CD4-positive, alpha-beta T cell (primary cell): ENCODE measurements at places on chromosomes 4 and X.

- DNase-seq = no peak
These were observed 479.5 kb upstream of the FAM47C start for GRCh38 chrX:36528661-36529060.

- no peak for DNase-seq
These were observed 1365.8 kb upstream of the DIAPH2 start for GRCh38 chrX:95318882-95319281.

DNA sequence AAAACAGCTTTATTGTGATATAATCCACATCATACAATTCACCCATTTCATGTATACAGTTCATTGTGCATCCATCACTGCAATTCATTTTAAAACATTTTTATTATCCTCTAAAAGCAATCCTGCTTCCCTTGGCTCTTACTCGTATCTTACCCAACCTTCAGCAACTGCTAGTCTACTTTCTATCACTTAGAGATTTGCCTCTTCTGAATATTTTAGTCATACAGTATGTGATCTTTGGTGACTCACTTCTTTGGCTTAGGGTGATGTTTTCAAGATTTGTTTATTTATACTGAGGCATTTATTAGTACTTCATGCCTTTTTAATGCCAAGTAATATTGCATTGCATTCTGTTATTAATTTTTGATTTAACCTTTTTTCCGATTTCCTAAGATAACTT is 15.0 kb upstream of the MSMO1 start:
- DNase-seq = no peak

DNA sequence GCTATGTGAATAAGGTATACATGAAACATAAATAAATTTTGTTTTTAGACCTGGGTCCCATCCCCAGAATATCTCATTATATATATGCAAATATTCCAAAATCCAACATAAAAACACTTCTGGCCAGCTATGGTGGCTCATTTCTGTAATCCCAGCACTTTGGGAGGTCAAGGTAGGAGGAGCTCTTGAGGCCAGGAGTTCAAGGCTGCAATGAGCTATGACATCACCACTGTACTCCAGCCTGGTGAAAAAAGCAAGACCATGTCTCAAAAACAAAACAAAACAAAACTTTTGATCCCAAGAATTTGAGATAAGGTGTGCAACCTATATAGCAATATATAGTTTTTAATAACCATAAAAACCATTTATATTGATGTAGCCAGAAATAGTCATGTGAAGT is 5.4 kb upstream of the ADGRA3 start:
- DNase-seq = no peak

DNA sequence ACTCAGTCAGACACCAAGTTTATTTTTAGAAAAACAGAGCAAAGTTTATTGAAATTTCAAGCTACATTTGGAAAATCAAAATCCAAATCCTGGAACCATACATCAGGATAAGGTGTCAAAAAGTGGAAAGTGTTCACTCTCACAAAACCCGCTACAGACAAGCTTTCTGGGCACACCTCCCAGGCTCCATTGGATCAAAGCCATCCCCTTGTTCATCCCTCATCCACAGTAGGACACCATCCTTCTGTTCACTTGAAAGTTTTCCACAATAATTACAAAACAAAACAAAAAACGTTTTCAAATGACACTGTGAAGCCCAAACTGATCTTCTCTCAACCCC is 62.4 kb downstream of the TSC22D3 start:
- no peak for DNase-seq

DNA sequence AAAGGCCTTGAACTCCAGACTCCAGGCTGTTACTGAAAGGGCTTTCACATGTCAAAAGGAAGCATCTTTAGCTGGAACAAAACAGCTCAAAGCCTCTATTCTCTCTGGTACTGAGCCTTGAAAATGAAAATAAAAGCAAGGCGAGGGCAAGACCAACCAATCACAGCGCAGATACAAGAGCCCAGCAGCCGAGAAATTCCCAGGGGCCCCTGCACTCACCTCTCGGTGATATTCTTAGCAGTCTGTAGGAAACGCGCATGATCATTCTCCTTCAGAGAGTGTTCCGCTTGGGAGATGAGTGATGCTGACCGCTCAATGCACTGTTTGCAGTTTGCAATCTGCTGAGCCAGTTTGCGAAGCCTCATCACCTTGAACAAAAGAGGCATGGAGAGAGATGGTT is 138.1 kb downstream of the MID1 start:
- DNase-seq = no peak

DNA sequence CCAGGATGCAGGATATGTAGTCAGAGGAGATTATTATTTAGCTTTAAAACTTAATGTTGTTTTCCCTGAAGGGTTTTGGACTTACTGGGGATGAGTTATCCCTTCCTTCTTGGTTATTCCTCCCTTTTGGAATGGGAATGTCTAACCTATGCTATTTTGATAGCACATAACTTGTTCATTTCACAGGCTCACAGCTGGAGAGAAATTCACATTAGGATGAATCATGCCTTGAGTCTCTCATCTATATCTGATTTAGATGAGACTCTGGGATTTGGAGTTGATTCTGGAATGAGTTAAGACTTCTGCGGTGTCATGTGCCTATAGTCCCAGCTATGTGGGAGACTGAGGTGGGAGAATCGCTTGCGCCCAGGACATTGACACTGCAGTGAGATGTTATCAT is 81.1 kb downstream of the ATP11C start:
- DNase-seq = no peak

GRCh38 chr4:70607334-70607853 is 15.3 kb downstream of the AMBN start:
- DNase-seq = no peak

DNA sequence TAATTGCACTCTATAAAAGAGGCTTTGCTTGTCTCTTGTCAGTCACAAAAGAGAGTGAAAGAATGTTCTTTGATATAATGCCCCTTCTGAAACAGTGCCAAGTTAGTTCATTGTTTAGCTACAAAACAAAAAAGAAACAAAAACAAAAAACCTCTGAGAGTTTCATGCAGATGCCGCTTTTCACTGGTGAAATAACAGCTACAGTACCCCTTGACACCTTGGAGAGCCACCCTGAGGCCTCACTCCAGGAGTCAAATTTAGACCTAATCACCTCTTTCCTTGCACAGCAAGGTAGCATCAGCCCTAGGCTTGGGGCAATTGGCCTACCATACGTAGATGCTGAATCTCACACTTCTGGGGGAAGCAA is 185.2 kb downstream of the UNC5C start:
- DNase-seq = no peak

DNA sequence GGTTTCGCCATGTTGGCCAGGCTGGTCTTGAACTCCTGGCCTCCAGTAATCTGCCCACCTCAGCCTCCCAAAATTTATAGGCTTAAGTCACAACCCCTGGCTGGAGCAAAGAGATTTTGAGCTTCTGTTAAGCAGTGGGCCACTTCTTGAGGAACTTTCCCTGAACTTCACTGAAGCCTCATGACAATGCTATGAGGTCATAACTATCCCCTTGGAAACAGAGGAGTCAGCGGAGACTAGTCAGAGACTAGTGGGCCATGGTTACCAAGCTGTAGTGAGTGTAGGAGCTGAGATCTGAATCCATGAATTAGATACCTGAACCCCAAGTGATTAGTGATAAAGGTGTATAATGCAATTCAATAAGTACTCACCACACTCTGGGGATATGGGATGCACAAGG is 145.1 kb upstream of the MSX1 start:
- DNase-seq = no peak

- DNase-seq = no peak
These were observed 292.3 kb upstream of the FSTL5 start for GRCh38 chr4:162456106-162456505.

DNA sequence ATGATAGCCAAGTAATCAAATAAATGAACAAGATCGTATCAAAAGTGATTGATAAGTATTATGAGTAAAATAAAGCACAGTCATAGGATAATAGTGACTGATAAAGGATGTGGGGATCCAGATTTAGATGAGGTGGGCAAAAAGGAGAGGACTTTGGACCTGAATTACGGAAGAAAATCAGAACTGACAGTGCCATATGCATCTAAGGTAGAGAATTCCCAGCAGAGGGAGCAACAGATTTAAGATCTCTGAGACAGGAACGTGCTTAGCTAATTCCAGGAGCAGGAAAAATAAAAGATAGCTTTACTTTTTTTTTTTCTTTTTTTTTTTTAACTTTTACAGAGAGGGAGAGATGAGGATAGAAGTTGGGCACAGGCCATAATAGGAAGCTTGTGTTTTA is 189.9 kb downstream of the NWD2 start:
- DNase-seq = no peak

- DNase-seq = no peak
These were observed 4.7 kb downstream of the NKX1-1 start for GRCh38 chr4:1401409-1402020.

DNA sequence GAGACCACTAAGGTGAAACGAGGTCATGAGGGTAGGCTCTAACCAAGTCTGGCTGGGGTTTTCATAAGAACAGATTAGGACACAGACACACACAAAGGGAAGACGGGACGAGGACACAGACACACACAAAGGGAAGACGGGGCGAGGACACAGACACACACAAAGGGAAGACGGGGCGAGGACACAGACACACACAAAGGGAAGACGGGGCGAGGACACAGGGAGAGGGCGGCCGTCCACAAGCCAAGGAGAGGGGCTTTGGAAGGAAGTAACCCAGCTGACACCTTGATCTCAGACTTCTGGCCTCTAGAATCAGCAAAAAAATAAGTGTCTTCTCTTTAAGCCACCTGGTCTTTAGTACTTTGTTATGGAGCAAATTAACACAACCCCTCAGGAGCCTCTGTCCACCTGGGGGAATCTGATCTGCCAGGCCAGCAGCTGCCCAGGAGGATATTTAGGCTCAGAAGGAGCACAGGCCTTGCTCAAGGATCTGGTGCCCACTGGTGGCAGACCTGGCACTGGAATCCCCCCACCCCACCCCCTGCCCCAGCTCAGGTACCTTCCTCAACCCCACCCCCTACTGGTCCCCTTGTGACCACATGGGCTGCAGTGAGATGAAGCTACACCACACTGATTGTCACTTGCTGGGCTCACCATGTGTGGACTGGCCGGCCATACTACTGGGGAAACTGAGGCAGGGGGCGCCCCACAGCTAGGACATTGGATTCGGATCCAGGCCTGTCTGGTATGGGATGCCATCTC is 2.8 kb downstream of the ABLIM2 start:
- DNase-seq = no peak

DNA sequence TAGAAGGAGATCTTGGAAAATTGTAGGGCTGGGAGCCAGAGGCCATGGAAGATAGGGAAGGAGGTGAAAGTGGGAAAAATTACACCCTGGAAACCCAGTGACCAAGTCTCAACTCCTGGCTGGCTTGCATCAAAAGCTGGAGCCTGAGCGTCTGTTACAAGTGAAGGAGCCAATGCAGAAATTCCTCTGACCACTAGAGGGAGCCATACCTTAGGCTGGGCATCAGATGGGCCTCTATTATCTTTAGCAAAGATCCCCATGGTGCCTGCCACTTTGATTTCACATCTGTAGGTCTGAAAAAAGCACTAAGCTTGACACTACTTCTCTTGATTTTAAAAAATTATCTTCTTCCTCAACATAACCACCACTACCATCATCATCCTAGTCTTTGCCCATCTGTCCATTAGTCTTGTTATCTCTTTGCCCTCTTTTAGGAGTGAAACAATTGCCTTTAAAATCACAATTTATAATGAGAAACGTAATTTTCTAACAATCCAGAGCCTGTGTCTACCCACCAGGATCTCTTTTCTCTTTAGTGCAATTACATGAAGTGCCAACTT is 62.9 kb downstream of the ANAPC4 start:
- DNase-seq = no peak

- DNase-seq = no peak
These were observed 92.2 kb upstream of the GATB start for GRCh38 chr4:151853034-151853433.

DNA sequence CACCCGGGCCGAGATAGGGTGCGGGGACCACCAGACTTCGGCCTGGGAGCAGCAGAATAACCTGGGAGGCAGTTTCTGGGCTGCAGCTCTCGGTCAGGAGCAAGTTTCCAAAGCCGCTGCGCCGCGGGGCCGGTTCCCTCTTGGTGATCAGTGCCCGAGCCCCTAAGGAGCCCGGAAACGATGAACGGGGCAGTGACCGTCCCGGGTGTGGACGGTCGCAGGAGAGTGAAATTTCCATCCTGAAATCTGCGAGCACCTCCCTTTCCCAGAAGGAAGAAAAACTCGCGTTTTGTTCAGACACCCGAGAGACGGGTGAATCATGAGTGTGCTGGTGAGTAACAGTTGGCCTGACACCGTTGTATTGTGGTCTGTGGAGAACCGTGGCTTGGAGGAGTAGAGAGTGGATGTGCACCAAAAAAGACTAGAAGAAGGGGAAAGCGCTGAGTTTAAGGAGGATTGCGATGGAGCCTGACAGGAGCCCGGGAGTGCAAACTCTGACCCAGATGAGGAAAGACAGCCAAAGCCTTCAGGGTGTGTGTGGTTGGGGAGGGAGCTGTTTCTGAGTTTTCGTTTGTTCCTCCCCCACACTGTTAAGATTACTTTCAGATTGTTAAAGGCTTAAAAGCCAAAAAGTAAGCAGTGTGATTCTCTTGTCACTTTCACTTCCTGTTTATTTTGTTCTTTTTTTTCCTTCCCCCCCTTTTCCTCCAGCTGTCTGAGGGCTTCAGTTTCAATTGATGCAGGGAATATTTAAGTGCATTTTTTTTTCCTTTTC is 828 bp downstream of the MCUB start:
- DNase-seq = peak; percentile 77

- DNase-seq = no peak
These were observed 734.5 kb upstream of the HTR2C start for GRCh38 chrX:113849408-113849807.

DNA sequence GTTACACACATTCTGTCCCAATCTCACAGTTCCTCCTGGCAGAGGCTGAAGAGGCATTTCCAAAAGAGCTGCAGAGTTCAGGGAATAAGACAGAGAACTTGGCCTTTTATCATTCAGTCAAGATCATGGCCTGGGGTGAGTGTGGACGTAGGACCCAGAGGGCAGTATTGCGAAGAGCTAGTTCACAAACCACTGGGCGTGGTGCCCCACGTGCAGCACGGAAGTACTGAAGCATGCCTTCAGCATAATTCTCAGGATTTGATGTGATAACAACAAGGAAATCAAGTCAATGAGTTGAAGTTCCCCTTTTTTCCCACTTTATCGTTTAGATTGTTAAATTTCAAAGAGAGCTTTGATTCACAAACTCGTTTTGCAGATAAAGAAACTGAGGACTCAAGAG is 117.7 kb downstream of the RELL1 start:
- DNase-seq = no peak

GRCh38 chr4:19829101-19829500 is 422.6 kb upstream of the SLIT2 start:
- DNase-seq = no peak

GRCh38 chr4:187065396-187065795 is 341.7 kb upstream of the FAT1 start:
- DNase-seq = no peak
